Mesothelial cell of epicardium (in vitro differentiated cells): ENCODE measurements at places on chromosomes 16 and 17. TPM values are rescaled to one million over a fixed set of nuclear protein-coding genes. Genes with fewer than 3 reads are reported as not detected.

DNA sequence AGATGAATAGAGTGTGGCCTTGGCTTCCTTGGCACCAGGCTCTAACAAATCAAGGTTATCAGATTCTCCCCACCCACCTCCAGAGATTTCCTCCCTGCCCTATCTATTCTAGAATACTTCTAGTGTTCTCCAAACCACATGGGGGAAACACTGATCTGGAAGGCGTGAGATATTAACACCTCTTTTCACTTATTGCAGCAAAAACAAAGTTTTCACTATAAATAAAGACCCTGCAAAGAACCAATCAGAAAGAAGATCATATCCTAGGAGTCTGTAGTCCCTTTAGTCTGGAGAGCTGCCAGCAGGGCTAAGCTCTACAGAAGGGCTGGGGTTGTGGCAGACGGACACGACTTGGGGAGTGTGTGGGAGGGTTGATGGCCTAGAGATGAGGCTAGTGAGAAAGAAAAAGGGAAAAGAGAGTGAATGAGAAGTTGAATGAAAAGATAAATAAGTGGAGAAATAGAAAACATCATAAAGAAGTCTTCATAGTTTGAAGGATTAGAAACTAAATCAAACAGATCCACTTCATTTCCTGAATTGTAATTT, 8.6 kb upstream of the SKAP1 start:
- DNase-seq: no peak

The DNAH3 gene
- total RNA-seq: not detected in 3 replicates

GRCh38 chr17:6069539-6070429, at the start of gene WSCD1:
TSS of gene WSCD1 (plus strand) at chr17:6070379. CDS start at chr17:6080659, 10,280 bp downstream.
- DNase-seq: no peak

DNA sequence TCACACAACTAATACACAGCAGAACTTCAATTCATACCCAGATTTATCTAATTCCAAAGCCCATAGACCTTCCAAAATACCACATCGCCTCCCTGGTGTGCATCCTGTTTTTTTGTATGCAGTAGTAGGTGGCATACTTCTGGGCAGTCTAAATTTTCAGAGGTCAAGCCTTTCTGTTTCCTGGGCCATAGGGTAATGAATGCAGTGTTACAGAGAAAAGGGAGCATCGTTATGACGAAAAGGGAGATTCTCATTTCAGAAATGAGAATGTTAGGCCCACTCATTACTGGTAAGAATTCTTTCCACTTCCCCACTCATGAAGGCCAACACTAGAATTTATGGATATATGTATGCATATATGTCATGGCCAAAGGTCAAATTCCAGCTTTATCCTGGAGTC, 267.8 kb upstream of the ASIC2 start:
- DNase-seq: no peak

- no peak for DNase-seq
These were observed 791 bp upstream of the ZNF629 start for GRCh38 chr16:30787613-30788378.

- no peak for DNase-seq
These were observed 9.5 kb downstream of the IRF8 start for GRCh38 chr16:85908444-85908843.

The SEPTIN12 gene
- 0.42 to 1.3 TPM (median 0.44 TPM) in 3 replicates for total RNA-seq

DNA sequence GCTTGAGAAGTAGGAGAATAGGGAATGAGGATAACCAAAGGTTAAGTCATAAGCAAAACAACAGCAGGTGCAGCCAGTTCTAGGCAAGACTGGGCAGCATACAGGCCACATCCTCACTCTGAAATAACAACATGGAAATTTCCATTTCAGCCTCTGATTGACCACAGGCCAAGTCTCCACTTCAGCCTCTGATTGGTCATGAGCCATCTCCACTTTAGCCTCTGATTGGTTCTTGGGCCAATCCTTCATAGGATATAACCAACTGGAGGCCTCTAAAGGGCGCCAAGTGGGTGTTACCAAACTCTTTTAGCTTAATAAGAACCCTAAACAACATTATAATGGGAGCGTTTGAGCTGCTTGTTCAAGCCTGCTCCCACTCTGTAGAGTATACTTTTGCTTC, 512.0 kb downstream of the NPIPA7 start:
- no peak for DNase-seq

The CPHXL gene
- not detected in 3 replicates for total RNA-seq

DNA sequence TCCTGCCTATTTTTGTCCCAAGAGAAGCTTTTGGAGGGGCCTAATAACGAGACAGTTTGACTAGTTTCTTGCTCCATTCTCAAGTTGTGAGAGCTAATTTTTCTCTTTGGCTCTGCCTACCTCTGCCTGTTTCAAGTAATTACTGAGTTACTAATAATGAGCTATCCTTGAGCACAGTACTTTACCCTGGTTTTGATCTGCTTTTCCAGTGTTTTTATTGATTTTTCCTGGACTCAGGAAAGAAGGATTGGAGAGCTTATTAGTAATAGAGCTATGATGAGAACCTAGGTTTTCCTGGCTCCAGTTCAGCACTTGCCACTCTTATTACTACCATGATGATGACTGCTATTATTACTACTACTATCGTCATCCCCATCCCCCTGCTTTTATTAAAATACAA, 106.7 kb downstream of the HS3ST3B1 start:
- DNase-seq: no peak

DNA sequence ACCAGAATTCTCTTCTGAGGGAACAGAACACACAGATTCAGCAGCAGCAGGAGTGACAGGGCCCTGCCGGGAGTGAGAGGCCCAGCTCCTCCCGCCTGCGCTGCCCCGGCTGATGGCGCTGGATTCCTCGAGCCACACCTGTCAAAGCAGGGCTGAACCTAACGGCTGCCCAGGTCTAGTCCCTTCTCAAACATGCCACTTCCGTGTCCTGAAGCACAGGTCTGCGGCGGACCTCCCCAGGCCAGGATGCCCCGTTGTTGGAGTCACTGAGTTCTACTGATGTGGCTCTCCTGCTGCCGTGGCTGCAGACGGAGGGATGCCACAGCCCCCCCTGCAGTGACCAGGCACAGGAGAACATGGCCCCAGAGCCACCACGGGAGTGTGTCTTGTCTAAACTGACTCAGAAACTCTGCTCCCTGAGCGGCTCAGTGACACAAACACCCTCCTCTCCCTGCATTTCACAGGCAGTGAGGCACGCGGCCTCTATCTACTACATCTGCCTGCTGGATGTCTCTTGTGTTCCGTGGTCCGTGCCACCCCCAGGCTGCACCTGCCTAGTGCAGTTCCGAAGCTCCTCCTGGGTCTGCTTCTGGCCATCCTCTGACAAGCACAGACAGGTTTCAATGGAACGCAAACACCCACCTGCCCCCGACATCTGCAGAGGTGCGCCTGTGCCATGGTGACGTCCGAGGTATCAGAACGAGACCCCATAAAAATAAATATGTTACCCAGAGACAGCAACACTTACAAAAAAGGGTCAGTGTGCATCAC, 44.7 kb upstream of the DNAH17 start:
- no peak for DNase-seq

- DNase-seq: no peak
These were observed 14.1 kb downstream of the TMC5 start for GRCh38 chr16:19431636-19432340.

GRCh38 chr17:15291674-15292361, 26.7 kb upstream of the PMP22 start:
- DNase-seq: no peak

The CACNG5 gene
- total RNA-seq: not detected in 3 replicates

The ALOX12 gene
- total RNA-seq: 0.22 to 0.40 TPM in 2 of 3 replicates, not detected in the other

DNA sequence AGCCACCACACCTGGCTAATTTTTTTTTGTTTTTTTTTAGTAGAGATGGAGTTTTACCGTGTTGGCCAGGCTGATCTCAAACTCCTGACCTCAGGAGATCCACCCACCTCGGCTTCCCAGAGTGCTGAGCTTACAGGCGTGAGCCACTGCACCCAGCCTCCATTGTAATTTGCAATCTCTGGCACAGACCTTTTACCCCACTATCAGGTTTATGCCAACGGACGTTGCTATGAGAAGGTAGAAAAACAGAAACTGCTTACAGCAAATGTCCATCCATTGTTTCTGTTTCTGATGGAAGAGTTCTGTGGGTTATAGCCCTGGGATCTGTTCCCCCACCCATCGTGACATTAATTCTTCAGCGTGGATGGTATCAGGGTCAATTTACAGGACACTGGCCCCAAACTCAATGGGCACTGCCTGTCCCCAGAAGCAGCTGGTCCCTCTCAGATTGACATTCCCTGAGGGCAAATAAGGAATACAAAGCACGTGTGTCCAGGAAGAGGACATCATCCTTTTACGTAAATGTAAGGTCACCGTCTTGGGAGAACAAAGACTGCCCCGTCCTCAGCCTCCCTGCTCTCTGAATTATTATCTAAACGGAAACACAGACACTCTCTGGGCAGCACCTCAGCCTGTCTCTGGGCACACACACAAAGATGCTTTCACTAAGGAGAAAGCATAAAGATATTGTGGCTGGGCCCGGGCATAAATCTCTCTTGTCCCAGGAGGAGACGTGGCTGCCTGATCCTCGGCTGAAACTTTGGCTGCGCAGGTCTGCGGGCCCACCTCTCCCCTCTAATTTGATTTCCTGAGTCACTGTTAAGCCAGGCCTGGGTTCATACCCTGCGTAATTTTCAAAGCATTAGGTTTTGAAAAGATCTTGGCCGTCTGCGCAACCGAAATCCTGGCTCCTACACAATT, 5.2 kb downstream of the KCNG4 start:
- DNase-seq: no peak

- no peak for DNase-seq
These were observed 37.2 kb downstream of the GSE1 start for GRCh38 chr16:85650135-85650843.

DNA sequence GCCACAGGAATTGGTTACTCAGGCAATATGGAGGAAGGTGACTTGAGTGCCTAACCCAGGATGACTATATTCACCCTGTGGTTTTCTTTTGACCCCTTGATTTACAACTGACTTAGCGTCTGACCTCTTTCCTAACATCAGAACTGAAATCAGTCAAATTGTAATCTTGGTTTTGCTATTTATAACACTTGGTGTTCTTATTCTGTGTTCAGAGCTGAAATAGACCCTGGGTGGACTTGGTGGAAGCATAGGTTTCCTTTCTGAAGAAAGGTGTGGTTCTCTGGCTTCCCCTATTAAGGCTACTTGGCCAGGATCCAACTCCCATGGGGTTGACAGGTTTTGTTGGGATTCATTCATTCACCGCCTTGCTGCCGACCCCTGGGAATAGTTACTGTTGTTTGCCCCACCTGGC, 80.8 kb downstream of the CLEC16A start:
- no peak for DNase-seq

DNA sequence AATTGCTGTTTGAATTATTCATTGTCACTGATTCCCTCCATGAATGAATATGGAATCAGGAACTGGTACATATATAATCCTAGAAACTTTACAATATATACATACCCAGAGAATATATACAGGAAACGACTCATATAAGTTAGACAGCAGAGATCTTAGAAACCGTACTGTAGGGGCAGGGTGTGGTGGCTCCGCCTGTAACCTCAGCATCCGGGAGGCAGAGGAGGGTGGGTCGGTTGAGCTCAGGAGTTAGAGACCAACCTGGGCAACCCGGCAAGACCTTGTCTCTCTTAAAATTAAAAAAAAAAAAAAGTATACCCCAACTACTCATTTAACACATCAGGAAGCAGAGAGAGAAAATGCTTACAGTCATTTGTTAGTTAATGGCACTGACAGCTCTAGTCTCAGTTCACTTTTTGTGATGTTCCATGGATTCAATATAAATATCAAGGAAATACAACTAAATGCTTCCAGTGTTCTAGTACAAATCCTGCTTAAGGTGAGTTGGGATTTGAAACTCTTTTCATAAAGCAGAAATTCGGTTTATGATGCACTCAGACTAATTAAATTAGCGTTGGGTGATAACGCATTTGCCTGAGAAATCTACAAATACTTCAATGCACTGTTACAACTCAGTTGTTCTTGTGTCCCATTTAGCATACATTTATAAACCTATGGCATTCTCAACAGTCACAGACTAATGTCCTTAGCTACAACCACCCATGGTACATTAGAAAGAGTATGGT, 5.6 kb downstream of the GLG1 start:
- DNase-seq: no peak

GRCh38 chr16:47141773-47142485, 1.8 kb downstream of the NETO2 start:
- peak; percentile 65 for DNase-seq

DNA sequence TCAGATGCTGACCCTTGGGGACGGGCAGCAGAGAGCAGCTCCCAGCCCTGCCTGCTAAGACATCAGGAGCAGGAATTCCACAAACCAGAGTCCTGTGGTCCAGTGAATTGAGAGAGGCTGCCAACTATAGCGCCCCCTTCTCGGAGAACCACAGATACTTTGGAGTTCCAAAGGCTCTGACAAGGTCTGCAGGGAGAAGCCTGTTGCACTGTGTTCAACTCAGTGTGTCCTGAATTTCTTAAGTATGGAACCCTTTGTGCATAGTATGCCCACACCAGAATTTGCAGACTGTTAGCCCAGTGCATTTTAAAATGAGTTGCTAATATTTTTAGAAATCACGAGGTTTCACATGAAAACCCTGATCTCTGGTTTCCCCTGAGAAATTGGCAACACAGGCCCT, 223.4 kb downstream of the KATNIP start:
- no peak for DNase-seq

The FBXO39 gene
- not detected in 3 replicates for total RNA-seq

DNA sequence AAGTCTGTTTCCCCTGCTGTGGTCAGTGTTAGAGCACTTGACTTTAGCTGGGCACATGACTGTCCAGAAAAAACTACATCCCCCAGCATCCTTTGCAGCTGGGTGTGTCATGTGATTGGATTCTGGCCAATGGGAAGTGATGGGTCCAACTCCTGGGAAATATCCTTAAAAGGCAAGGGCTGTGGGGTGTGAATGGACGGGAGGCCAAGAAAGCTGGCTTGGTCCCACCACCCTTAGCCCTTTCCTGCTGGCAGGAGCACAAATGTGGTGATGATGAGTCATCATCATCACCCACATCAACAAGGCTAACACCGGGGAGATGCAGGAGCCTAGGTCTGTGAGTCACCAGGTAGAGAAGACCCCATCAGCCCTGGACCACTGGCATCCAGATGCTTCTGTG, 341.7 kb downstream of the C16orf95 start:
- DNase-seq: no peak

The SEZ6L2 gene
- 28.8 to 30.4 TPM (median 29.1 TPM) in 3 replicates for total RNA-seq

DNA sequence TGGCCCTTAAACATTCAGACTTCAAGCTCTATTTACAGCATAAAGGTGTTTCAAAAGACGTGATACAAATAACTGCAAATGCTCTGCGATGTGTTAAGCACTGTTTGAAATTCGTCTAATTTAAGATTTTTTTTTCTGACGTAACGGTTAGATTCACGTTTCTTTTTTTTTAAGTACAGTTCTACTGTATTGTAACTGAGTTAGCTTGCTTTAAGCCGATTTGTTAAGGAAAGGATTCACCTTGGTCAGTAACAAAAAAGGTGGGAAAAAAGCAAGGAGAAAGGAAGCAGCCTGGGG, 681 bp upstream of the MAPT start:
- DNase-seq: no peak

The TEKT5 gene
- total RNA-seq: 0.64 to 1.1 TPM (median 1.0 TPM) in 3 replicates
